ENCODE measurements at places on chromosomes 4 and X. TPM values are rescaled to one million over a fixed set of nuclear protein-coding genes. Genes with fewer than 3 reads are reported as not detected.

DNA sequence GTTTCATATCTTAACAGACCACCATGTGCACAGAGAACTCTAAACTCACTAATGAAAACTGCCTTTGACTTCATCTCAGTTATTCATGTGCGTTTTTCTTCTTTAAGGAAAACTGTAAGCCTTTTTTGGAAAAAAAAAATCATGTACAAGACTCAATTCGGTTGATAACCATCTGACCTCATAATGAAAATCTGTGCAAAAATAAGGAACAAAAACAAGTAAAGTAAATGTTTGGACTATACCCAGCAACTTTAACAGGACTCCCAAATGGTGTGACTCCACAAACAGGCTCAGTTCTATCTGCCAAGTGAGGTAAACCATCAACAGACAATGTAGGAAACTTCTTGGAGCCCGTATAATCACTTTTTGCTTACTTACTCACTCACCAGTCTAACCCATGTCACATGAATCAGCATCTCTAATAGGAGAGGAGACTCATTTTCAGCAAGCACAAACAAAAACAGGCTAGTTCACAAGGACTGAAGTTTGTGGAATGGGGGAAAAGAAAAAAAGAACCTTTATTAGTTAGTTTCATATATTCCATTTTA lies 9.3 kb downstream of the APOO start:
- no peak for DNase-seq

DNA sequence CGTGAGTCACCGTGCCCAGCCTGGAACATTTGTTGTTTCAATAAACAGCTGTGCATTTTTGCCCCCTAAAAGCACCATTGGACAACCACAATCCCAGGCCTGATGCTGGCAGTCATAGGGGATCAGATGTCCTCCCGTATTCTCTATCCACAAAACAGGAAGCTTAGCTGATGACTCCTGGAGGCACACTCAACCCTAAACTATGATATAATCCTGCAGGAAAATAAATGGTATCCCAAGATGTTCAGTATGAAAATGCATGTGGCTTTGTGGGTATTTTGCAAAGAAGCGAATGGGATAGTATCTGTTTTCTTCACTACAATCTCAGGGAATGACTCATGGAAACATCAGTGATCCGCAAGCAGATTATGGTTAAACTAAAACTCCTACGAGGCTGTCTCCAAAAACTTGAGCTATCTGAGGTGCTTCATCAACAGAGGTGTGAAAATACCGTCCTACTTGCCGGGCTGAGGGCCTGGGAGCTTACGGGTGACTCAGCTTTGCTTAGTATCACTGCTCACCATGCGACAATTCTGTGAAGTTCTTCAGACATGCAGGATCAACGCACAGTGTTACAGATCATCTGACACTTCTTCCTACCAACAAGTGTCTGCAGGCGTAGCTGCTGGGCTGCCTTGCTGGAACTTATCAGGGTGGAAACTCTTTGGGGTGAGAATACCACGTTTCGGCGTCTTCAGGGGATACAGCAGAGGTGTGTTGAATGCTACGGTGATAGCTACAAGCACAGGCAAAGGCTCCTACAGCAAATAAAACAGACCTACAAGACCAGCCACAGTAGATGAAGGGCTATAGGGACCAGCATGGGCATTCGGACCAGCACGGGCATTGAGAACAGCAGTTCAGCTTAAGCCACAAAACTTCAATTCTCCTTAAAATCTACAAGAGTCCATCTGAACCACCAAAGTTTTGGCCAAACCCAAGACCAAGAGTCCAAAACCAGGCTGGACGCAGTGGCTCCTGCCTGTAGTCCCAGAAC lies 148.5 kb downstream of the DHRSX start:
- DNase-seq = no peak

DNA sequence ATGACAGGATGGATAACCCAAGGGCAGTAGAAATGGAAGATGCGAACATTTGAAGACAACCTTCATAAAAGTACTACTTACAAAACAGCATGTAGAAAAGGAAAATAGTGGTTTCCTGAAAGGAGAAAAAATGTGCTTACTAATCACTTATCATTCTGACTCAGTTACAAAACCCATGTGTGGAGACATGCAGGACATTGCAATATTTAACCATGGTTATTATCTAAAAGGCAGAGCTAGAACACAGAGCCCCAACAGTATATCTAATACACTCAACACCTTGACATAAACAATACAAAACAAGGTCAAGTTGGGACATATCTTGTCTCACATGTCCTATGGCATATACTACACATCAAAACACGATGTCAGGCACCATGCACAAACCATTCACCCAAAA lies 55.9 kb downstream of the EIF4E start:
- DNase-seq = no peak

DNA sequence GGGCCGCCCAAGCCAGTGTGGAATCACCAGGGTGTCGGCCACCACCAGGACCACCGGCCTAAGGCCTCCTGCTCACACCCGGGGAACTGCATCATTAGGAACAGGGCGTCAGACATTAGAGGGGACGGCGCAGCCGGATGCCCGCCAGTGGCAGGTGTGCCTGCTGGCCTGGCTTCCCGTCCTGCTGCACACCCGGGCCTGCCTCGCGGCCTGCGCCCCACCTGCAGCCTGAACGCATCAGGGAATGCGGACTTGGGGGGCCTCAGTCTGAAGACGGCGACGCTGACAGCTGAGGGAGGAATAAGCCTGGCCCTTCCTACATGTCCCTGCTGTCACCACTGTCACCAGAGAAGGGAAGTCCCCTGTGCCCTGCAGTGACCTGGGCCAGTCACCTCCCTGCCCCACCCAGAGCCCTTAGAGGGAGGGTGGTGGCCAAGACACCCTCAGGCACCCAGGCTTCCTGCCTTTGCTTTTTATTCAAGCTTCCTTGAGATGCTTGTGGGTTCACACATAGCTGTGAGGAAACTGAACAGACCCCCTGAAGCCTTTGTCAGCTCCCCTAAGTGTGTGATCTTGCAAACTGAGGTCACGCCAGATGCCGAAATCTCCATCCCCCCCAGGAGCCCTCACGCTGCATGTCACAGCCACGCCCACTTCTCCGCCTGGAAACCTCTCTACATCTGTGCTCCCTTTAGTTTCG lies 3.2 kb downstream of the DGKQ start:
- no peak for DNase-seq

GRCh38 chr4:94484818-94485217 lies 33.1 kb downstream of the PDLIM5 start:
- no peak for DNase-seq

DNA sequence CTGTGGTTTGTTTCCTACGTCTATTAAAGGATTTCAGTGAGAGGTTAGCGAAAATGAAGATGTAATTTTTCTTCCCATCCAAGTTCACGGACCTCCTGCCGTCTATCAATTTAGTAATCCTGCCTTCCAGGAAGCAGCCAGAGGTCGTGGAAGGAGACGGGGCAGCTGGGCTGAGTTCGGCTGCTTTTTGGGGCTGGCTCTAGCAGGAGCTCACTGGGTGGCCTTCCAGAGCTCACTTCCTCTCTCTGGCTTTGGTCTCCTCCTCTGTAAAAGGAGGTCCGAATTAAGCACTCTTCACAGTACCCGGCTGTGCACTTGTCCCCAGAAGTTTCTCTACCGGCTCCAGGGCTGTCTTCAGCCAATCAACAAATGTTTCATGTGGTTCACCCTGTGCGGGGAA lies 295.4 kb downstream of the BCOR start:
- DNase-seq = peak; percentile 18

GRCh38 chr4:7757501-7758471 lies 181.9 kb downstream of the AFAP1 start:
- DNase-seq = no peak

GRCh38 chr4:48748949-48749596 lies 31.0 kb downstream of the FRYL start:
- no peak for DNase-seq

DNA sequence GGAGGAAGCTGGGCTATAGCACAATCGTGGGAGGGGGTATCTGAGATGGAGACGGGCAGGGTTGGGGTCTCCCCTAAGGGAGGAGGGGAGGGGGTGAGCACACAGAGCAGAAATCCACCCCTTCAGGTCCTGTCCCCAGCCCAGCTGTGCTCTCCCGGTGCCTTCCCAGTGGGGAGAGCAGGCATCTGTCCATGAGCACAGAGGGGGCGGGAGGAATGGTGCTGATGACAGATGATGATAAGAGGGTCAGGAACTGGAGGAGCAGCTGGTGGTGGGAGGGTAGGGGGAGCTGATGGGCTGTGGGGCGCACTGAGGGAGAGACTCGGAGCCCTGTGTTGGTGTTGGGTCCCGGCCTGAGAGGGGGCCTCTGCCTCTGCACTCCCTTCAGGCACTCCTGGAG lies 8.6 kb downstream of the ATP2B3 start:
- no peak for DNase-seq

- DNase-seq = no peak
Observed at GRCh38 chr4:99833756-99834155, 17.1 kb downstream of the DAPP1 start.

GRCh38 chr4:10029403-10029802 lies 8.1 kb upstream of the SLC2A9 start:
- DNase-seq = no peak

DNA sequence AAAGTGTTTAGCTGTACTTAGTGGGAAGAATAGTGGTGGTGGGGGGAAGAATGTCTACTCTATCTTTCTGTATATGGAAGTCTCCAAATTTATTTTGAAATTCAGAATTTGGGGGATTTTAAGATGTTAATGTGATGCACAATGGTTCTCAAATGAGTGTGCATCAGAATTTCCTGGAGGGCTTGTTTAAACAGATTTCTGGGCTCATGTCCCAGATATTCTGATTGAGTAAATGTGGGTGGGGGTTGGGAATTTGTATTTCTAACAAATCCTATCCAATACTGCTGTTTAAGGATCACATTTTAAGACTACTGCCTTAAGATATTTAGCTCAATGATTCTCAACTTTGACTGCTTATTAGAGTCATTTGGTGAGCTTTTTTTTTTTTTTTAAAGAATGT lies 15.1 kb upstream of the INTS6L start:
- no peak for DNase-seq

DNA sequence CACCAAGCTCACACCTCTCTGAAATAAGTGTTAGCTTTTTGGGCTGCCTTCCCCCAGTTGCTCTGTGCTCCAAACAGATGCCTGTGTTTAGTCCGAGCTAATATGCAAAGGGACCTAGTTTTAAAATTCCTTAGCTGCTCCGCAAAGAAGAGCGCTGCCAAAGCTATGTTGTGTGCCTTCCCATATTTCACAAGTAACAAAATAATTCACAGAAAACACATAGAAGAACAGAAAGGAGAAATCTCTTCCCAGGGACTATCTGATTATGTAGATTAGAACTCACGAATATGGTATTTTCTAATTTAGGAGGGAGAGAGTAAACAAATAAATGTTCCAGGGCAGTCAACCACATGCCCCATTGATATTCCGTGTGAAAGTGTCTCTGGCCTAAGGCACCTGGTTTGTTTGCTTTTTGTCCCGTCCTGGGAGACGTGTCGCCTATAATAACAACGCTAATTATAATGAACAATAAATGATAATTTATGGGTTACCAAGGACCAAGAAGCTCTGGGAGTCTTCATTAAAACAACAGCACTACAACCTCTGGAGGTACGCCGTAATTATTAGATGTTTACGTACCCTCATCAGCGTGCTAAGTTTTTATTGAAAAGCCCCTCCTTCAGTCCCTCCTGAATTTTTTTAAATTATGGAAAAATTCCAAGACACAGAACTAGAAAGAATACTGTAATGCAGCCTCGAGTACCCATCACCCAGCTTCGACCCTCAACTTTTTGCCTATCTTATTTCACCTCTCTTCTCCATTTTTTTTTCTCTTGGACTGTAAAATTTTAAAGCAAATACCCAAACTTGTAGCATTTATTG lies 1.2 kb upstream of the CCNG2 start:
- DNase-seq = no peak

DNA sequence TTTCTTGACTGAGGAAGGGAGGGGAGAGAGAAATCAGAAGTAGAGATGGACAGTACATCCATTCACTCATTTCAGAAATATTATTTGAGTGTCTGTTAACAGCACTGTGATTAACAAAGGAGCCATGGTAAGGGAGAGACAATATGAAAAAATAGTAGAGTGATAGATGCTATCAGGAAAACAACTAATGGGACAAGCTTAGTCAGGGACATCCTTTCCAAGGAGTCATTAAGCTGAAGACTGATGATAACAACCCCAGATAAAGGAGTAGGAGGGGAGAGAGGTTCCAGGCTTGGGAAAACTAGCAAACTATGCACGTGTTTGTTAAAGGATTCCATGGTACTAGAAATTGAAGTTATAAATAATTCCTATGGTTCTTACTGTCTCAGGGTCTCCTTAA lies 122.2 kb downstream of the CBR4 start:
- DNase-seq = no peak

GRCh38 chr4:73443224-73443623 lies 7.2 kb downstream of the AFP start:
- DNase-seq = no peak

GRCh38 chr4:101238706-101239105 lies 108.6 kb downstream of the PPP3CA start:
- DNase-seq = no peak

DNA sequence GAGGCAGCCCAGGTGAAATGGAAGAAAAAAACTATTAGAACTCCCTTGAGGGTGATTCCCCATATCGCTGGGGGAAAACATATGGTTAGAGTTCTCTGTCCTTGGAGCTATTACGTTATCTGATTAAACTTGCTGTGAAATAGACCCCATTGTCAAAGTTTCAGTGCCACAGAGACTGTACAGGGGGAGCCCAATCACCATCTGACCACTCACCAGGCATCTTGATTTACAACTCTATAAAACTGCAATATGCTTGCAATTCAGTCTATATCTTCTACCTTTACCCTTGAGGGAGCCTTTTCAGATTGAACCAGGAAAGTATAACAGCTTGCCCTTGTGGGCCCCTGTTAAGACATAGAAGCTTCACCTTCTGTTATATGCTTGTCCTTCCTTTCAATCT lies 18.2 kb downstream of the TMEM255A start:
- DNase-seq = no peak

- no peak for DNase-seq
Observed at GRCh38 chr4:26410385-26411293, 79.6 kb downstream of the CCKAR start.

- DNase-seq = no peak
Observed at GRCh38 chrX:115940348-115940747, 230.2 kb upstream of the AGTR2 start.

DNA sequence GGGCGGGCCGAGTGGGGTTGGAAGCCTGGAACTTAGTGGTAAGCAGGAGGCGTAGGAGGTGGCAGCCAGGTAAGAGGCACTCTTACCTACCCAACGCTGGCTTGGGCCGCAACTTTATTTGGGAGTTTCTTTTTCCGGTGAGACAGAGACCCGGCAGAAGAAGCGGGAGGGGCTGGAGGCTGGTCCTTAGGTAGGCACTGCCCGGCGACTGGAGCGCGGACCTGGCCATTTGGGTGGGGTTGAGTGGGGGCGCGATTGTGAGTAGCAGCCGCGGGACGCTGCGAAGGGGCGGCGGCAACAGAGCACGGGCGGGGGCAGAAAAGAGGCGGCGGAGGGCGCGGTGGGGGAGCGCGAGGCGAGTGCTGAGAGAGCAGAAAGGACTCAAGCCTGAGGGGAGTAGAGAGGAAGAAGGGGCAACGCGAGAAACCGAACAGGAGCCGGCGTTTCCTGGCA lies 334 bp upstream of the POU4F2 start:
- no peak for DNase-seq

Gene ETDA
- not detected for total RNA-seq

Gene PRPS1
- 25.0 TPM for total RNA-seq

Gene SYP
- 2.7 TPM for total RNA-seq

Gene AFAP1
- total RNA-seq = 16.2 TPM

Gene PCDH7
- total RNA-seq = 89.8 TPM

Gene SLITRK4
- total RNA-seq = 3.1 TPM

Gene TMPRSS11A
- not detected for total RNA-seq
